ENCODE measurements at places on chromosomes 11 and 22. TPM values are rescaled to one million over a fixed set of nuclear protein-coding genes. Genes with fewer than 3 reads are reported as not detected.

C22orf23 gene
- total RNA-seq: 1.4 TPM

KCNQ1 gene
- total RNA-seq: 0.92 TPM

PGM2L1 gene
- 348 TPM for total RNA-seq

OR52N4 gene
- total RNA-seq: not detected

ENTHD1 gene
- not detected for total RNA-seq

NAV2 gene
- total RNA-seq: 11.1 TPM

LDHAL6A gene
- total RNA-seq: 0.46 TPM

NCF4 gene
- total RNA-seq: 3.0 TPM

Measured in diencephalon (tissue), 1 donor.